ENCODE measurements at places on chromosomes 13 and 19. TPM values are rescaled to one million over a fixed set of nuclear protein-coding genes. Genes with fewer than 3 reads are reported as not detected.

The NLRP5 gene
- total RNA-seq, result not detected

The BCL3 gene
- total RNA-seq, result 33.0 TPM

The SMIM44 gene
- not detected for total RNA-seq

The CLEC17A gene
- total RNA-seq, result 1.6 TPM

The NALCN gene
- not detected for total RNA-seq

The OLFM4 gene
- 0.10 TPM for total RNA-seq

The LACC1 gene
- 3.8 TPM for total RNA-seq

The MKNK2 gene
- total RNA-seq, result 163 TPM

The SNAPC2 gene
- total RNA-seq, result 8.6 TPM

The BRME1 gene
- total RNA-seq, result 0.10 TPM

The MYO1F gene
- 145 TPM for total RNA-seq

The SYT3 gene
- not detected for total RNA-seq

The ZNF560 gene
- total RNA-seq, result not detected

The SHISA2 gene
- 0.52 TPM for total RNA-seq

The PLIN4 gene
- 0.10 TPM for total RNA-seq

The IL11 gene
- 0.10 TPM for total RNA-seq

The DLEU7 gene
- total RNA-seq, result 0.84 TPM

The ZNF30 gene
- total RNA-seq, result 2.3 TPM

The MAN2B1 gene
- 143 TPM for total RNA-seq

The CEACAM3 gene
- 0.52 TPM for total RNA-seq

The FRY gene
- total RNA-seq, result 12.5 TPM

The CRX gene
- total RNA-seq, result not detected

The C1QTNF9 gene
- not detected for total RNA-seq
